Activated T-cell treated with anti-CD3 and anti-CD28 coated beads, Interleukin-2, amount 50 U/mL, for 72 hours (primary cell): ENCODE measurements at places on chromosomes 2 and 18.

DNA sequence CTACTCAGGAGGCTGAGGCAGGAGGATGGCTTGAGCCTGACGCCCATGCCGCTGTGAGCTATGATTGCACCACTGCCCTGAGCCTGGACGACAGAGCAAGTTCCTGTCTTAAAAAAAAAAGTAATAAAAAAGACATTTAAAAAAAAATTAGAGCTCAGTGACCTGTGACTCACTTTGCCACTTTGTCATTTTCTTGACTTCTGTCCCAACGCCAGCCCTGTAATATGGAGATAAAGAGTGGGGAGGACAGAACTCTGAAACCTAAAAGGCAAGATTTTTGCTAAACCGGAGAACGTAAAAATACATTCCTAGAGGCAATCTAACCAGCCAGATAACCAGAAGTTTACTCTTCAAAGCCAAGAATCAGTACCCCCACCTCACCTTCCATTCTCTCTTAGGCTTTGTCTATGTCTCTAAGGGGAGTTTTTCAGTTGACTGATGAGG, 49.0 kb downstream of the PRKRA start:
- DNase-seq: no peak

GRCh38 chr18:78721238-78721875, 258.3 kb upstream of the SALL3 start:
- no peak for DNase-seq

- no peak for DNase-seq
Observed at GRCh38 chr18:6248017-6248416, 166.7 kb downstream of the L3MBTL4 start.

DNA sequence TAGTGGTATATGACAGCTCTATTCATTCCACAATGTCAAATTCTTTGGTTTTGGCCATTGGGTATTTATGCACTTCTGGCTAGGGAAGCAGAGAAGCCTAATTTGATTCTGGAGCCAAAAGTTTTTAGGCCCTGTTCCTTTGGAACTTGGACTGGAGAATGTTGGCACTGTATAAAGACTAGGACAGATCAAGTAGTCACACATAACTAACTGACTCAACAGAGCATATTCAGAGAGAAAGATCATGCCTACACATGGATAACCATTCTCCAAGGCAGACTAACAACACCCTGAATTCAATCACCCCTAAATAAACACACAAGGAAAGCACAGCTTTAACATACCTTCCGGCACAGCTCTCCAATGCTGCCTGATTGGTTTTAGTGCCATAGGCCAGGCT, 62.9 kb downstream of the ARHGAP15 start:
- DNase-seq: no peak

GRCh38 chr18:48885924-48886400, 64.8 kb downstream of the SMAD7 start:
- DNase-seq: no peak

- no peak for DNase-seq
Observed at GRCh38 chr18:68940039-68940438, 142.2 kb downstream of the CCDC102B start.

- no peak for DNase-seq
Observed at GRCh38 chr2:79799729-79800128, 286.9 kb downstream of the CTNNA2 start.
